SJSA1 (cell line): ENCODE measurements at places on chromosomes 5 and 9.
A peak's percentile ranks its signal among the peaks of the same experiment; 100 is the strongest.

DNA sequence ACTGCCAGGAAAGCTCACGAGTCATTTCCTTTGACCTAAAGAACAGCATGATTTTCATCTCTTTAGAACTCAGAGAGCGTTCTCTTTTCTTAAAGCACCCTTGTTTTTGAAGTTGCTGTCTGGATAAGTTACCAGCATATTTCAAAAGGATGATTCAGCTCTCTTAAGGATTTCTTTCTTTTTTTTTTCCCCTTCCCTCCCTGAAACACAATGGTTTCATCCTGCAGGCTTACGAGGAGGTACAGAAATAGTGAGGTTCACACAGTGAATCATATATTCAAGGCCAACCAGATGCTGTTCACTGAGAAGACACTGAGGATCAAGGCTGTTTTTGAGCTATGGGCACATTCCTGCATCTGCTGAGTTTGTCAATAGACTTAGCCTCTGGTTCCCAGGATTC lies 257.2 kb downstream of the KIF4B start:
- H3K36me3 ChIP-seq: no peaks in the 10 kb centered on the region
- H3K27ac ChIP-seq: no peak overlapping the region
- no peak overlapping the region for H3K4me3 ChIP-seq
- no peaks in the 10 kb centered on the region for H3K27me3 ChIP-seq
- H3K4me1 ChIP-seq: no peaks in the 10 kb centered on the region

DNA sequence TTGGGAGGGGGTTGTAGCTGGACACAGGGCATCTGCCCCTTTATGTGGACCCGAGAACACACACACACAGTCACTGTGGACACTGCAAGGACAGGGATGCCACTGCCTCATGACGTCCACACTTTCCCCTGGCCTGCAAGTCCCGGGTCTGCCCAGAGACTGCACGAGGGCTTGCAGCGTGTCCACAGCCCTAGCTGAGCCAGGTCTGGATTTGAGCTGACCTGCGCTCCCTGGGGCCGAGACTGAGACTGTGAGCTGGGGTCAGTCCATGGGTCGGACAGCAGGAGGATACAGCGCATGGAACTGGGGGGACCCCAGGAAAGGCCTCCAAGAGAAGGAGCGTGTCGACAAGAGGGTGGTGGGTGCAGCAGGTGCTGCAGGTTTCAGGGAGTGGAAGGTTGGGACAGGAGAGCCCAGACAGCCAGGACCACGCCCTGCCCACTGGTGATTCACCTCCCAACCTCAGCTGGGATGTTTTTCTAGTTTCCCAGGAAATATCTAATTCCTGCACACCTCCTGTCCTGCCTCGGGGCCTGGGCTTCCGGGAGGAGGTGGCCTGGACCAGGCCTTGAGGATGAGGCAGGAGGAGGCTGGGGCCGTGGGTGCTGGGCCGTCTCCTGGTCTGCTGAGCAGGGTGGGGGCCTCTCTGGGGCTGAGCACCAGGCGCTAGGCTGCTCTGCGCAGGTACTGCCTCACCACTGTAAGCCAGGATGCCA lies 806 bp upstream of the RNF224 start:
- DNase-seq: no peak
- no peak overlapping the region for H3K4me3 ChIP-seq
- no peak overlapping the region for H3K27ac ChIP-seq
- peaks cover 13% of the 10 kb centered on the region; the same call in 1 of the 2 replicates for H3K27me3 ChIP-seq

- no peak overlapping the region for H3K4me3 ChIP-seq
- H3K4me1 ChIP-seq: no peaks in the 10 kb centered on the region
- no peak for DNase-seq
- no peak overlapping the region for H3K27ac ChIP-seq
- no peaks in the 10 kb centered on the region for H3K36me3 ChIP-seq
- H3K27me3 ChIP-seq: no peaks in the 10 kb centered on the region
Observed at GRCh38 chr9:38408719-38409118, 15.5 kb downstream of the IGFBPL1 start.

GRCh38 chr5:150175536-150175935 lies 9.0 kb downstream of the CDX1 start:
- H3K36me3 ChIP-seq: no peaks in the 10 kb centered on the region
- no peaks in the 10 kb centered on the region for H3K27me3 ChIP-seq
- peaks cover 69% of the 10 kb centered on the region for H3K4me1 ChIP-seq

GRCh38 chr9:112487008-112487798 lies 576 bp downstream of the KIAA1958 start:
- H3K27ac ChIP-seq: 0 out of 2 replicates have a peak overlapping the region, but pooled peaks have one; percentile 32
- H3K4me1 ChIP-seq: peaks cover 9% of the 10 kb centered on the region; the same call in 1 of the 2 replicates
- H3K27me3 ChIP-seq: no peaks in the 10 kb centered on the region
- DNase-seq: peak; percentile 51
- peaks cover 5% of the 10 kb centered on the region for H3K36me3 ChIP-seq
- peak overlapping the region; percentile 91 for H3K4me3 ChIP-seq
